ENCODE measurements at places on chromosomes 13 and 19.

DNA sequence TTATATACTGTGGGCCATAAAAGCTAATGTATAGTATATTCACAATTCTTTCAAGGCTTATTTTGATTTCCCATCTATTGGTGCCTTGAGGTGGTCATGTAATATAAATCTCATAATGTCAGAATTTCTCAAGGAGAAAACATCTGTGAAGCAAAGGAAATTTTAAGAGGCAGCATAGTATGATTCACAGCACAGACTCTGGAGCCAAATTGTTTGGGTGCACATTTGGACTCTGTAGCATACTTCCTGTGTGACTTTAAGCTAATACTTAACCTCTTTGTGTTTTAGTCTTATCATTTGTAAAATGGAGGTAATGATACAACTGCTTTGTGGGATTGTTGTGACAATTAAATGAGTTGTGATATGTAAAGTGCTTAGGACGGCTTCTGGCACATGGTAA, 67.6 kb downstream of the PIBF1 start:
- no peak for DNase-seq

GRCh38 chr13:48263196-48263595, 30.2 kb downstream of the ITM2B start:
- DNase-seq = no peak

- DNase-seq = no peak
Measured at GRCh38 chr19:47309608-47310007, at the start of gene C5AR1. Gene C5AR1 (plus strand): TSS chr19:47309861. CDS start chr19:47309896, 35 bp downstream.

DNA sequence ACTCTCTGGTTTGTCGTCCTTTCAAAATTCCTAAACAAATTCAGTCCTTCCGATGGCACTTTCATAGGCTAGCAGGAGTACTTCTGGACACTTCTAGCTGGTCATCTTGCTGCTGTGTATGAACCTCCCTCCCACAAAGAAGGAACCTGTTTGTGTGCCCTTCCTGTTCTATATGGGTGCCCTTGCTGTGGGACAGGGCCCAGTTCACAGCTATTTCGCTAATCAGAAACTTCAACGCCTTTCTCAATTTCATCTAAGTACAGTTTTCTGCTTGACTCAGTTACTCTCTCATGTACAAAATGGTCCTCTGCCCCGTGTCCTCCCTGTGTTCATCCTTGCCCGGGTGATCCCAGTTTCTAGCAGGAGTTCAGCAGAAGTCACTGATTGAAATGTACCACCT, 96.1 kb downstream of the STARD13 start:
- DNase-seq = no peak

- peak; percentile 11 for DNase-seq
Measured at GRCh38 chr19:32318884-32319520, 26.4 kb upstream of the ZNF507 start.

- DNase-seq = no peak
Measured at GRCh38 chr19:48565090-48565489, 13.1 kb downstream of the SULT2B1 start.

GRCh38 chr13:63206461-63206860, 1790.8 kb upstream of the PCDH20 start:
- DNase-seq = no peak

DNA sequence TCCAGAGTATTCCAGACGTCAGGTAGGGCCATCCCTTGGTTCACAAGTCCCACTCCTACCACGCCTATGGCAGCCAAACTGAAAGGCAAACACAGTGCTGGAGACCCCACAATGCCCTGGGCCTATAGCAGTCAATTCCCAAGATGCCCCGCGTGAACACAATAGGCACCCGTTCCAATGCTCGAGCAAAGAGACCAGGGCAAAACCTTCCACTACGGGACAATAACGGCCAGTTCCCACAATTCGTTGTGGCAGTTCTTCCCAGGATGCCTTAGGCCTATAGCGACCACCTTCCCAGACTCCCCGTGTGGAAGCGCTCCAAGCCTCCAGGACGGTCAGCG, 538 bp downstream of the ZNF428 start:
- peak; percentile 81 for DNase-seq

- DNase-seq = no peak
Measured at GRCh38 chr13:113952151-113952982, 21.5 kb downstream of the C13orf46 start.

GRCh38 chr13:112769615-112770014, 79.8 kb downstream of the ATP11A start:
- no peak for DNase-seq

- no peak for DNase-seq
Measured at GRCh38 chr19:19226663-19227062, 14.9 kb downstream of the NCAN start.

GRCh38 chr13:67736646-67737420, 506.7 kb upstream of the PCDH9 start:
- DNase-seq = peak; percentile 16

DNA sequence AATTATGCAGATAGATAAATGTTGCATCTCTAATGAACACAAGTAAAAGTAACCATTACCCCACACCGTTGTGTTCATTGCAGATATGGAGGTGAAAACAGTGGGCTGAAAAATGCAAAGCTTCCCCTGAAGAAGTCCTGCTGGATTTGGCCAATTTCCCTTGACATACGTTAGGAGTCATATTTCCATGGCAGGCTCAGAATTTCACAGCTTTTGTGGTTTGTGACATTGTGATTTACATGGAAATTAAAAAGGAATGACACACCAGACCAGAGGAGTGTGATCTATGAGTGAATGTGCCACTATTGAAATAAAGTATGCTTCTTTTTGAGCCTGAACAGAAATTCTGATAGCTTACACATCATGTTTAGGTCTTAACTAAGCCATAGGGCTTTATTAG, 221.1 kb upstream of the TMTC4 start:
- DNase-seq = no peak

GRCh38 chr13:25802579-25802978, 249.2 kb downstream of the SHISA2 start:
- DNase-seq = no peak

DNA sequence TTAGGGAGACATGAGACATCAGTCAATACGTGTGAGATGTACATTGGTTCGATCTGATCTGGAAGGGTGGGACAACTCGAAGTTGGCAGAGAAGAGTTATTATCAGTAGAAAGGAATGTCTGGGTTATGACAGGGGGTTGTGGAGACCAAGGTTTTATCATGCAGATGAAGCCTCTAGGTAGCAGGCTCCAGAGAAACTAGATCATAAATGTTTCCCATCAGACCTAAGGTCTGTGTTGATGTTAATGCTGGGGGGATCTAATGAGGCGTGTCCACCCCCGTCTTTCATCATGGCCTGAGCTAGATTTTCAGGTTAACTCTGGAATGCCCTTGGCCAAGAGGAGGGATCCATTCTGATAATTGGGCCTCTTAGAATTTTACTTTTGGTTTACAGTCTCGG, 187.0 kb upstream of the KL start:
- DNase-seq = no peak

GRCh38 chr13:99363949-99364348, 56.8 kb upstream of the GPR183 start:
- DNase-seq = no peak

DNA sequence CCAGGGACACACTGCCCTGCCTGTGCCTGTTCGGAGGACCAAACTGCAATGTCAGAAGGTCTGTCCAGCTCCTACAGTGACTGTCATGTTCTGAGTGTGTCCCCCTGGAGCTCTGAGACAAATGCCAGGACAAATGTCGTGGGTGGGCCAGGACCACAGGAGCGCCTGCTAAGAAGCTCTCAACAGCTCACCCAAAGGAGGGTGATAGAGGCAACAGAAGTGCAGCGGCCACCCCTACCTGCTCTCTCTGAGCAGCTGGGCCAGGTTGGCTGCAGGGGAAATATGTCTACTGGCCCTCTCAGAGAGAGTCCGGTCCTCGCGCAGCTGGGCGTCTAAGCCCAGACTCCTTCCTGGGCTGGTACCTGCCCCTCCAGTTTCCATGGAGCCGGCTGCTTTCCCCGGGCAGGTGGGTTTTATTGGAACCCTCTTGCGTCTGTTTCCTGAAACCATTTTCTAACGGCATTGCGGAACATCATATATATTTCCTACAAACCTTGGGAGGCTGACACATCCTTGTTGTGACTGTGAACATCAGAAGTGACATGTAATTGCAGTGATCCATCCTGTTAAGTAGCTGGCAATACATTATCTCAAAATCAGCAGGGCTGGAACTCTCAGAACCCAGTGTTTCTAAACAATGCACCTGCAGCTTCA, 78.1 kb downstream of the CHST8 start:
- no peak for DNase-seq

DNA sequence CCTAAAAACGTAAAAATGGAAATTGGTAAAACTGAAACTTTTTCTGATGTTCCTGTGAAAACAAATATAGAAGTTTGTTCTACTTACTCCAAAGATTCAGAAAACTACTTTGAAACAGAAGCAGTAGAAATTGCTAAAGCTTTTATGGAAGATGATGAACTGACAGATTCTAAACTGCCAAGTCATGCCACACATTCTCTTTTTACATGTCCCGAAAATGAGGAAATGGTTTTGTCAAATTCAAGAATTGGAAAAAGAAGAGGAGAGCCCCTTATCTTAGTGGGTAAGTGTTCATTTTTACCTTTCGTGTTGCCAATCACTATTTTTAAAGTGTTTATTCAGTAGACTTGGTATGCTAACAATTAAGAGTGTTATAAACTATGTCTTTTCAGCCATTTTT, 25.6 kb downstream of the BRCA2 start:
- DNase-seq = no peak

DNA sequence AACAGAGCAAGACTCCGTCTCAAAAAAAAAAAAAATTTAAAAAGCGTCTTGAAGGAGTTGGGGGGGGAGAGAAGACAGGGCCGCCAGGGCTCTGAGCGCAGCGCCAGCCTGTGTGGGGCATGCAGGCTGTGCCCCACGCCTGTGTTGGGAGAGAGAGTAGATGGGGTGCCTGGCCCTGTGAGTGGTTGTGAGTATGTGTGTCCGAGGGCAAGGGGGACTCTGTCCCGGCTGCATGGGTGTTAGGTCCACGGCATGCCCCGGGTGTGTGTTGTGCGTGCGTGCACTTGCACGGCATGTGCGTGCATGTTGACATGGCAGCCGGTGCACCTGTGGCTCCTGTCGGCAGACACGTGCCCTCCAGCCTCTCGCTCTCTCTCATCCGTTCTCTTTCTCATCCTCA, 3.4 kb downstream of the MAP2K7 start:
- DNase-seq = no peak

- DNase-seq = no peak
Measured at GRCh38 chr19:45324349-45324907, 1.8 kb upstream of the CKM start.

DNA sequence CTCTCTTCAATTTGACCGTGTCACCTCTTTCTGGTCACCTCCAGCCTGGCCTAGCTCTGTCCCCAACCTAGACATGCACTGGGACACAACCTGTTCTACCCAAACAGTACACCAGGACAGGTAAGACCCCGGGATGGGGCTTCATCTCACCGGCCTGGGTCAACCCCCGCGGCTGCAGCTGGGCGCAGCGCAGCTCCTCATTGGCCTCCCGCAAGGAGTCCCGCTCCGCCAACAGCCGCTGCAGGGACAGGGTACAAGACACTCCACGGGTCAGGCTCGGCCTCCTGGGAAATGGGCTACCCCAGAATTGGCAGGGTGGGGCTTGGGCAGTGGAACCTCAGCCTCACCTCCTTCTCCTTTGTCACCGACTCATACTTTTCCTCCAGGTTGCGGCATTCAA, 7.7 kb downstream of the HOOK2 start:
- no peak for DNase-seq

DNA sequence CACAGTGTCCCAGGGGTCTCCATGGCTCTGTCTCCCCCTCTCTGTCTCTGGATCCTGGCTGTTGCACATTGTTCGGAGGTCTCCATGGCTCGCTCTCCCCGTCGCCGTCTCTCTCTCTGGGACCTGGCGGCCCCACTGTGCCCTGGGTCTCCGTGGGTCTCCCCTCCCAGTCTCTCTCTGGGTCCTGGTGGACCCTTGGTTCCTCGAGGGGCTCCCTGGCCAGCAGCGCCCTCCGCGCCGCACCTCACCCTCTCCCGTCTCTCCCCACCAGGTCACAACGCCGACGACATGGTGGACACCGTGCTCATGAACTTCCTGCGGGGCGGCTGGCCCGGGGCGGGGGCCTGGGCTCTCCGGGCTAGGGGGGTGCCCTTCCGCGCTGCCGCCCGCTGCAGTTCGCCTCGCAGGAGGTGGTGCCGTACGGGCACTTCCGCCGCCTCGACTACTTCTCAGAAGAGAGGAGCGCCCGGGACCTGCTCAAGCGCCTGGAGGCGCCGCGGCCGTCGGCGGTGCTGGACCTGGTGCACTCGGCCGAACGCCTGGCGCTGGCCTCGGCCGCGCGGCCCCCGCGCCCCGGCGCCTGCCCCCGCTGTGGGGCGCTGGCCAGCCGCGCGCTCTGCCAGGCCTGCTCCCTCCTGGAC, 29.1 kb downstream of the SIGLEC5 start:
- DNase-seq = no peak

DNA sequence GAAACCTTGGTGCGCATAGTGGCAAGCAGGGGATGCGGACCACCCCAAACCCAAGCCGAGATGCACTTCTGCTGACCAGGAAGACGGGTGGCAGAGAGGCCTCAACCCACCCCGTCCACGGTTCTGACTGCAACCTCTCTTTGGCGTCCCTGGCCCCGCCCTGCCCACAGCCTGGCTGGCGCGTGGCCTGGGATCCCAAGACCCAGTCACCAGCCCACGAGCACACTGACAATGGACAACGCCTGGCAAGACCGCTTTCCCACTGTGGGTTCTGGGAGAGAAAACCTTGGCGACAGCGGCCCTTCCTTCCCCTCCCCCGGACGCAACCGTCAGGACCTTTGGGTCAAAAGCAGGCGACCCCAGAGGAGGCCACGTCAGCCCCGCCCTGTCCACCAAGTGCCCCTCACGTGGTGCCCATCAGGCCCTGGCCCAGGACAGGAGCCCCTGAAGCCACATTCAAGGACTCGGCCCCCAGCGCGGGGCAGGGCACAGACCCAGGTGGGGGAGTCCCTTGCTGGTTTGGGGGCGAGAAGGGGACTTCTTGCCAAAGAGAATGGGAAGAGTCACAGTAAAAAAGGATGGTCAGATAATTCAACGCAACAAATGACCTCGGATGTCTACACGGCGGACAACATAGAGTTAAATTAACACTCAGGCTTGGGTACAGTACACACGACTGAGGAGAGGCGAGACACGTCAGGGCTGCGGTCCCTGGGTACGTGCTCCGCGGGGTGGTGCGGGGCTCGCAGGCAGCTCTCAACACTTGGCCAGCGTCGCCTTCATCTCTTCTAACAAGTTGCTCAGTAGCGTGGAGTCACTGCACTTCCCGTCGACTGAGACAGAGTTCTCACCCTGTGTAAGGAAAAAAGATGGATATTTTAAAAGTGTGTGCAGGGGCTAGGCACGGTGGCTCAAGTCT, 5.0 kb downstream of the IZUMO4 start:
- no peak for DNase-seq

Measured in SK-N-DZ (cell line).